Effector memory CD4-positive, alpha-beta T cell (primary cell): ENCODE measurements at places on chromosomes 12 and 14.

GRCh38 chr14:41016213-41016612 is 590.5 kb upstream of the LRFN5 start:
- no peak for DNase-seq

DNA sequence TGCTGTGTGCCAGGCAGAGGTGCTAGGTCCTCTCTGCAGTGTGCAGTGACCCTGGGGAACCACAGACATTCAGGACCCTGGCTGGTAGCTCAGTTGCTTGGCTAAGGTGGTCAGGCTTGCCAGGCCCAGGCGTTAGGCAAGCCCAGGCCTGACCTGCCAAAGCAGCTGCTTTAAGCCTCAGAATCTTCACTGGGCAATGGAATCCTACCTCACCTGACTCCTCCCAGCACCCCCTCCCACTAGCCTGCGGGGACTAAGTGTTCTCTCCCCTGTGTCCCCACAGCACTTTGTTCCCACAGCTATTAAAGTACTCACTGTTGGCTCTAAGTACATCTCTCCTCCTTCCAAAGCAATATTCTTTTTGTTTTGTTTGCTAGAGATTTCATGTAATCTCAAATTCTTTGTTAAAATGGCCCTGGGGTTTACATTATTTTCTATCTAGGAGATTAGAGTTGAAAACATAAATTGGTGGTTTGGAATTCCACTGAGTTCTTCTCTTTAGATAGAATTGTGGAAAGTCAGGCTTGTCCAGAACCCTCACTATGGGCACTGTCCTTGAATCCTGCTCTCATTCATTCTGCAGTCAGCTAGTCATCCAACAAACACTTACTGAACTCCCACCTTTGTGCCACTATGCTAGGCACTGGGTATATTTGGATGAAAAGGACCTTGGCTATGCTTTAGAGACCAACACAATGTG is 44.4 kb downstream of the DGLUCY start:
- no peak for DNase-seq

DNA sequence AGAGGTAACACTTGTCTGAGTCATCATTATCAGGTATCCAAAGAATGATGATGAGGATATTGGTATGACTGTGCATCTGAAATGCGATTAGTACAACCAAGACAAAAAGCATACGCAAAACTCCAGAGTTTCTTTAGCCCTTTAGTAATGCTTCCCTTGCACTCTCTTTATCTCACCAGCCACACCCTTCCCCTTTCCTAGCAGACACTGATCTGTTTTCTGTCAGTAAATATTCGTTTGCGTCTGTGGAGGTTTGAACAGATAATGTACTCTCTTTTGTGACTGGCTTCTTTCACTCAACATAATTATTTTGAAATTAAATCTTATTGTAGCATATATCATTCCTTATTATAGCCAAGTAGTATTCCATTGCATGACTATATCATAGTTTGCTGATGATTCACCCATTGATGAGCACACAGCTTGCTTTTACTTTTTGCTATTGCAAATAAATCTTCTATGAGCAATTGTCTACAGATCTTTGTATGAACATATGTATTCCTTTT is 775.7 kb downstream of the SLC6A15 start:
- no peak for DNase-seq

DNA sequence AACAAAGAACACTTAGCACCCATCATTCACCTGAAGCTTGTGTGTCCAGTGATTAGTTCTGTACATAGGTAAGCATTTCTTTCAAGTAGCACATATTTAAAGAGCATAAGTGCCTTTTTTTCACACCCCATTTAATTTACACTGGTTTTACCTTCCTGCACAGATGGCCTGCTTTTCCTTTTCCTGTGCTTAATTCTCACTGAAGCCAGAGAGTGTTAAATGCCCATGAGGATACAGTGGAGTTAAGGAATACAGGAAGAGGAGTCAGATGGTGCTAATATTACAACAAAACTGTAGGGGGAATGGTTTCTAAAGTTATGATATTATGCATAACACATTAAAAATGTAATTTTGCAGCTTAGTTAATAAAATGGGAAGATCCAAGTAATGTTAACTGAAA is 31.0 kb upstream of the SLC38A1 start:
- no peak for DNase-seq

DNA sequence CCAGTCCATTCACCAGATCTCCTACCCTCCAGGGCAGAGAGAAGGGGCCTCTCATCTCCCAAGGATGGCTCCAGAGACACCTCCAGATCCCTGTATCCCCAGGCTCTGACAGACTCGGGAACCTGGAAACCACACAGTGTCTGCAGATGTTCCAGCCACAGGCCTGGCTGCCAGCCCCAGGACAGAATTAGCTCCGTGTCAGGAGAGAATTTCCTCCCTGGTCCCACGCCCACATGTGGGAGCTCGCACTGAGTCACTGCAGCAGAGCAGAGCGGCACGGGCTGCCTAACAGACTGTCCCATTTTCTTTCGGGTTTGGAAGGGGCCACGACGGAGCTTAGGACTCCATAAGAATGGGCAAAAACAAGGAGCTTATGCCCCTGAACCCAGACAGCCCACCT is 33.6 kb downstream of the CMKLR1 start:
- no peak for DNase-seq

DNA sequence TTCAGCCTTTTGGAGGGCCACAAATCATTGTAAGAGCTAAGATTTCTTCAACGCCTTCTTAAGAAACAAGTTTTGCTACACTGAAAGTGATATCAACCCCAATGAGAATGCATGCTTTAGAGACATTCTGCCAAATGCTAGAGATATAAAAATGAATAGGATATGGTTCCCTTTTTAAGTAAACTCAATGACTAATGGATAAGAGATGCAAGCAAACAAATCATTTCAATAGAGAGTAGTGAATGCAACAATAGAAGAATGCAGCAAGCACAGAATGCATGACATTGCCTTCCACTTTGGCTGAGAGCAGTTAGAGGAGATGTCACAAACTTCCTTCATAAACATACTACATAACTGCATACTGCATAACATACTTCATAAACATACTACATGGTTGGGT is 116.4 kb downstream of the PDZRN4 start:
- DNase-seq: no peak

- DNase-seq: no peak
Observed at GRCh38 chr12:3317841-3318501, 173.0 kb upstream of the PRMT8 start.

GRCh38 chr12:38391007-38391406 is 74.4 kb downstream of the ALG10B start:
- DNase-seq: no peak

- no peak for DNase-seq
Observed at GRCh38 chr14:96098309-96098998, 59.3 kb downstream of the C14orf132 start.

GRCh38 chr14:68967459-68967940 is 11.6 kb downstream of the ACTN1 start:
- DNase-seq: no peak

DNA sequence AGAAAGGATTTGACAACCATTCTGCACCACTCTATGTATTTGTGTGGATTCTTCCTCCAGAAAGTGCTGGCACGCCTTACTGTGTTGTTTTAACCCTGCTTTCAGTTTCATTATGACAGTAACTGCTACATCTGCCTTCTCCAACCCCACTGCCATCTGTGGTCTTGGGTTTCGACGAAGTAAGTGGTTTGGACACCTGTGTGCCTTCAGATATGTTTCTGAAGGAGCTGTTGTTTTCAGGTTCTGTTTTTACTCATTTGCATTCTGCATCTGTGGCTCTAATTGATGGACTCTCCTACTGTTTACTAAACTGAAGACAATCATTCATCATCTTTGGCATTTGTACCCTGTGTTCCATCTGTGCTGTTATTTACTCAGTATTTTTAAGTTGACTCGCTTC is 4.1 kb downstream of the TSHR start:
- no peak for DNase-seq

DNA sequence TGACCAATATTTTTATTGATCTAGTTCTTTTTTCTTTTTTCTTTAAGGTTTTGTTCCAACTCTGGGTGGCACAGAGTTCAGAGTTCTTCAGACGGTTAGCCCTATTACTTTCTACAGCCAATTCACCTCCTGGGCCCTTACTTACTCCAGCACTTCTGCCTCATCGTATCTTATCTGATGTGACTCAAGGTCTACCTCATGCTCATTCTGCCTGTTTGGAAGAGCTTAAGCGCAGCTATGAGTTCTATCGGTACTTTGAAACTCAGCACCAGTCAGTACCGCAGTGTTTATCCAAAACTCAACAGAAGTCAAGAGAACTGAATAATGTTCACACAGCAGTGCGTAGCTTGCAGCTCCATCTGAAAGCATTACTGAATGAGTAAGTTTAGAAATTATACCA is 64.7 kb downstream of the VEZT start:
- DNase-seq: no peak

- no peak for DNase-seq
Observed at GRCh38 chr14:61288228-61288627, 7.1 kb upstream of the TMEM30B start.

DNA sequence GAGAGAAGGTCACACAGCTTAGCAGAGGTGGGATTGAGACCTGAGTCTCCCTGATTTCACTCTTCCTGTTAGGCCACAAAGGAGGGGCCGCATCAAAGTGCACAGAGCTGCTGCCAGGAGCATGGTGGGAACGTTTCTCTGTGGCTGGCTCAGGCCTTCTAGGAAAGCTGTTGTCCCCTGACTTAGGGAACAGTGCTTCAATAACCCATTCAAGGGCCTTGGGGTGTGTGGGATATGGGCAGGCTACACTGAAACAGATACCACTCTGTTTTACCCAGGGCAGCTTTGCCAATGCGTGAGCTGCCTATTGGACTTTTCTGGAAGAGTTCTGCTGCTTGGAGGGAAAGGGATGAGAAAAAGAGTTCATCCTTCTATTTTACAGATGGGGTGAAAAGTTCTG is 110.0 kb downstream of the ADCK1 start:
- DNase-seq: no peak

DNA sequence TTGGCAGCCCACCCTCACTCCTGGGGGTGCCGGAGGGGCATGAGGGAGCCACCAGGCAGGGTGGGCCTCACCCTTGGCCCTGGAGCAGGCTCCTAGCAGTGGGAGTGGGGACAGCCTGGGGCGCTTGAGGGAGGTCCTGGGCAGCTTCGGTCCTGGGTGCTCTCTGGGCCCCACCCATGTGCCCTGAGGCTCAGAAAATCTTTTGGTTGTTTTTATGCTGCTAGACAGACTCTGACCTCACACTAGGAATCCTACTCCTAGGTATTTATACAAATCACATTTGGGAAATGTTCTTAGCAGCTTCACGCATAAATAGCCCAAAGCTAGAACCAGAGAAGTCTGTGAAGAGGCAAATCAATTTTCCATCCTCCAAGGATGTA is 10.9 kb upstream of the ULK1 start:
- no peak for DNase-seq
